DMS 273 treated with DMSO at 0.1 percent for 48 hours (cell line): ENCODE measurements at places on chromosomes 6 and 20.

- no peak for DNase-seq
Measured at GRCh38 chr20:10719740-10720385, 46.1 kb upstream of the JAG1 start.

DNA sequence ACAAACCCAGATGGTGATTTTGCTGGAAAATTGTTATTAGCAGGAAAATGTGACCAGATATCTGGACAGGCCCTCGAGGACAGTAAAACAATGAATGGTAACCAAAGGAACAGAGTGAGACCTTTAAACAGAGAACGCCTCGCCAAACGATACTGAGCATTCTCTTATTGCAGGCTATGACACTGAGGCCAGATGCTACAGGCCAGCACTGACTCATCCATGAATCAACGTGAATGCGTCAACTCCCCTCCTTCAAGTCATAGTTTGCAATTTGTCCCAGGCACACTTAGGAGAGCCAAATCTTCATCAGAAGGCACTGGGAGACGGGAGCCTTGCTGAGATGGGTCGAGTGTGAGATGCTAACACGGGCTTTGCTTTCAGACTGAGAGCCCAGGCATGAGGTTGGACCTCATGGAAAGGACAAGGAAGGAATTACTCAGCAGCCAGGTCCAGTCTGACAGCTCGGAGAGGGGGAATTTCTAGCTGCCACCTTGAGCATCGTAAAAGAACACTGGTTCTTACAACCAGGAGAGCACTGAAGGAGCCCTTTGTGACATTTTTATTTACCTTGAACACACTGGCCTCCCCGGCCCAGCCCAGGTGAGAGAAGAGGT, 60.7 kb downstream of the BMP7 start:
- no peak for DNase-seq

- DNase-seq, result no peak
Measured at GRCh38 chr6:11222385-11223277, 9.8 kb downstream of the NEDD9 start.

DNA sequence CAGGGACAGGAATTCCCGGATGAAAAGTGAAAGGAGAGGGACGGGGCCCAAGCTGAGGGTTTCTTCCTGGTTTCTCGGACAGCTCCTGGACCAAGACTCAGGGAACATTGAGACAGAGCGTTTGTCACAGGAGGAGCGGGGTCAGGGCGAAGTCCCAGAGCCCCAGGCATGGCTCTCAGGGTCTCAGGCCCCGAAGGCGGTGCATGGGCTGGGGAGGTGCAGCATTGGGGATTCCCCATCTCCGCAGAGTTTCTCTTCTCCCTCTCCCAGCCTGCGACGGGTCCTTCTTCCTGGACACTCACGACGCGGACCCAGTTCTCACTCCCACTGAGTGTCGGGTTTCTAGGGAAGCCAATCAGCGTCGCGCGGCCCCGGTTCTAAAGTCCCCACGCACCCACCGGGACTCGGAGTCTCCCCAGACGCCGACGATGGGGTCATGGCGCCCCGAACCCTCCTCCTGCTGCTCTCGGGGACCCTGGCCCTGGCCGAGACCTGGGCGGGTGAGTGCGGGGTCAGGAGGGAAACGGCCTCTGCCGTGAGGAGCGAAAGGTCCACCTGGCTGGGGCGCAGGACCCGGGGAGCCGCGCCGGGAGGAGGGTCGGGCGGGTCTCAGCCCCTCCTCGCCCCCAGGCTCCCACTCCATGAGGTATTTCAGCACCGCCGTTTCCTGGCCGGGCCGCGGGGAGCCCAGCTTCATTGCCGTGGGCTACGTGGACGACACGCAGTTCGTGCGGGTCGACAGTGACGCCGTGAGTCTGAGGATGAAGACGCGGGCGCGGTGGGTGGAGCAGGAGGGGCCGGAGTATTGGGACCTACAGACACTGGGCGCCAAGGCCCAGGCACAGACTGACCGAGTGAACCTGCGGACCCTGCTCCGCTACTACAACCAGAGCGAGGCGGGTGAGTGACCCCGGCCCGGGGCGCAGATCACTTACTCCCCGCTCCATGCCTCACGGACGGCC, 54.6 kb upstream of the POLR1H start:
- DNase-seq, result no peak

GRCh38 chr20:2252419-2252997, 43.3 kb upstream of the TGM3 start:
- no peak for DNase-seq

DNA sequence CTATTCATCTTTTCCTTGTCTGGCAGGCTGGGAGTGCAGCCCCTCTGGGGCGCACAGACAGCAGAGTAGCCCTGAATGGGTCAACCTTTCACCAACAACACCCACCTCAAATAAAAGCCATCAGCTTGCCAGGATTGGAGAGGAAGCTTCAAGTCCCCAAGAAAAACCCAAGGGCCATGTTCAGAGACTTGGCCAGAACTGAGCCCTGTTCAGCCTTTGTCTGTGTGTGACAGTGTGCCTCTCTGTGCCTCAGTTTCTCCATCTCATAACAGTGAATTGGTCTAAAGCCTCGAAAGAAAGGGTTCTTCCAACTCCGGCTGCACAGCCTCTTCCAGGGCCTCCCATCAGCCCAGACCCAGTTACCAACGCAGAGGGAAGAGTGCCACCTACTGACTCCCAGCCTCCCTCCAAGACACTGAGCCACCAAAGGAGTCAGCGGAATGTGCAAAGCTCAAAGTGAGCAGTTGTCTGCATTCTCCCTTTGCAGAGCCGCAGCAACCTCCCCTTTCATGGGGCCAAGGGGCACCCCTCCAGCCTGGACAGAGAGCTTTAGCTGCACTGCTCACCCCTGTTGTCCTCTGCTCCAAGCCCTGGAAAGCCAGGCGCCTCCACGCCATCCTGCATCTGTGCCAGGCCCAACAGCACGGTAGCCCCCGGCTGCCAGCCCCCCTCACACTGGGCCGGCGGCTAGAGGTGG, 82.7 kb upstream of the TOP1 start:
- peak; percentile 21 for DNase-seq

DNA sequence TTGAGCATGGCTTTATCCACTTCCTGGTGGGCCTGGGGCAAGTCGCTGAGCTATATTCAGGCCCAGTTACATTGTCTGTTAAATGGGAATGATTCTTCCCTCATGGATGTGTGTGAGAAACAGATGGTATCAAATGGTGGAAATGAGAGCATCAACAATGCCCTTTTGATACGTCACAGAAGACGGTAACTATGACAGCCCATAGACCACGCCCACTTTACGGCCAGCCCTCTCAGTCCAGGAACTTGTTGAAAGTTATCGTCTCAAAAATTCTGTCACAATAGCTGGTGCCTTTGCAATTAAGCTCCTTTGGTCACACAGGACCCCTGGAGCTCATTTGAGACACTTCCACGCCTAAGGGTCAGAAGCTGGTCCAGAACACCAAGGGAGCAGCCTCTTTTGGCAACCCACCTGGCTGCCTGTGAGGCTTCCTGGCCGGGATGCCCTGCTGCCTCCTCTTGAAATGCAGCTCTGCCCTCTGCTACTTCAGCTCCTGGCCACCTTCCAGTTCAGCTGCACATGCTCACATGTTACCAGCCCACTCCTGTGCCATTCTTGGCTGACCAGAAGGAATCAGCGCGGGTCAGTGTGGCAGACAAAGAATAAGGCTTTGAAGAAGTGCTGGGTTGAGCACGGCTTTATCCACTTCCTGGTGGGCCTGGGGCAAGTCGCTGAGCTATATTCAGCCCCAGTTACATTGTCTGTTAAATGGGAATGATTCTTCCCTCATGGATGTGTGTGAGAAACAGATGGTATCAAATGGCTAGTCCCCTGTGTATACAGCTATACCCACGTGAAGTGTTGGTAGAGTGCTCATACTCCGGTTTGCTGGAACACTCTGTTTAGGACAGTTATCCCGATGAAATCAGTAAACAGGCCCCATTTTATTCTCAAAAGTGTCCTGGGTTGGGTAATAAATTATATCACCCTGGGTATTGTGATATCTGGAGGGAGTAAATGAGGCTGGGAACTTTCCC, 199.2 kb upstream of the SUPT3H start:
- DNase-seq, result no peak

GRCh38 chr20:56628873-56629463, at the start of gene TFAP2C:
Gene TFAP2C (plus strand): TSS chr20:56629306. CDS start chr20:56629545, 239 bp downstream.
- DNase-seq, result peak; percentile 34

DNA sequence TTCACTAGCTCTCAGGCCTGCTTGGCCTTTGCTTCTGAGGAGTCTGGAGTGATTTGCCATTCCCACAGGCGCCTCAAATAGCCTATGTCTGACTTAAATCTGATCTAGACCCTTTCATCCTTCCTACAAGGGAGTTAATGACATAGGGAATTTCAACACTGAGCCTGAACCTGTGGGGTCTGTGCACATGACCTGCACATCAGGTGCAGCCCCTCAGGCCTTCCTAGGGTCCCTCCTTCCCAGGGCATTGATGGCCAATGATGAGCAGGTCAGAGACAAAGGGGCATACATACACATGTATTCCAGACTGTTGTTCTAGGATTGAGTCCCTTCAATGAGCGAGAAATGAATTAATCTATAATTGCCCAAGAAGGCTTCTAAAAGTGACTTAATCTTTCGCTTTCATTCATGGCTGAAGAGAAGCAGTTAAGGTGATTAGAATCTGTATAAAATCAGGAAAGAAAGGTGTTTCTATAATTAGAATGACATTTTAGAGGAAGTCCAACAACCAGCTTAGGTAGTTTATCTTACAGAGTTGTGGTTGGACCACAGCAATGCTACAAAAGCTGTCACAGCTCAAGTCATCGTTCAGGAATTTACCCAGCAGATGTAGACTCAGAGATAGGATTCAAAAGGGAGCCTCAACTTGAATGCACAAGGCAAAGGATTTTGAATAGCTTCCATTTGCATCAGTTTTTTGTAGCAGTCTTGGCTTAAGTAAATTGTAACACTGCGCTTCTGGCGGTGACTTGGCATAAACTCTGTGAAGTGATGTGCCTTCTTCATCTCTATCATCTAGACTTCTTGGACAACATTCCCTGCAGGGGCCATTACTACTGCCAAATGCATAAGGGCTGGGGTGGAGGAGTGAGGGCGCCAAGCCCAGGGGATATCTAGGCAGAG, 27.0 kb upstream of the TBC1D7 start:
- DNase-seq, result peak; percentile 9

DNA sequence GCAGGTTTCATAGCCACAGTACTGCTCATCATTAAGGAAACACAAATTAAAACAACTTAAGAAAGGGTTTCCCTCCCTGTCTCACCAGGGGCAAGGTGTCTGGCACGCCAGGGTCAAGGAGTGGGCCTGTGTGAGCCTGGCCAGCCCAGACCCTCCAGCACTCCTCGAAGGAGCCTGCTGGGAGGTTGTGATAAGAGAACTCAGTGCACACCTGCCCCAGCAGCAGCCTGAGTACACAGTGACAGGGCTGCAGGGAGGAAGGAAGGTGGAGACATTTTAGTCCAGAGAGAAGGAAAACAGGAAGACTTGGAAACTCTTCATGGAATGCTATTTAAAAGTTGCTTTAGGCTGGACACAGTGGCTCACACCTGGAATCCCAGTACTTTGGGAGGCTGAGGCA, 14.1 kb downstream of the NINL start:
- no peak for DNase-seq

GRCh38 chr6:9116026-9116425, 680.7 kb upstream of the SLC35B3 start:
- DNase-seq, result no peak

DNA sequence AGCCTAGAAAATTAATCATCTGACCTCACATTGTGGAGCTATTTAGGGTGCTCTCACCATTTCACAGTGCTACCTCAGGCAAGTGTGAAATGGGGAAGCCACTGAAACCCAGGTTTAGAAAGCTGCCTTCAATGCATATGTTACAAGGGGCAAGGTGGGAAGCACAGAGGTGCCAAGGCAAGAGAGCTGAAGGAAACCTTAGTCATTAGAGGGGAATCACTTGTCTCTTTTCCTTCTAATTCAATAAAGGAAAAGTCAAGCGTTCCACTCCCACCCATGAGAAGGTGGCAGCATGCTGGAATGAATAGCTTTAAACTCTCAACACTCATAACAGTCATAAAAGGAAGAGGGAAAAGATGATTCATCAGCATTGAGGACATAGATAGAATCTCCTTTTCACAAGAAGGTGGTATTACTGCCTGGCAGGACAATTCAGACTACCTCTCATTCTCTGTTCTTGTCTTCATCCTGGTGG, 251.9 kb upstream of the IRAK1BP1 start:
- no peak for DNase-seq

DNA sequence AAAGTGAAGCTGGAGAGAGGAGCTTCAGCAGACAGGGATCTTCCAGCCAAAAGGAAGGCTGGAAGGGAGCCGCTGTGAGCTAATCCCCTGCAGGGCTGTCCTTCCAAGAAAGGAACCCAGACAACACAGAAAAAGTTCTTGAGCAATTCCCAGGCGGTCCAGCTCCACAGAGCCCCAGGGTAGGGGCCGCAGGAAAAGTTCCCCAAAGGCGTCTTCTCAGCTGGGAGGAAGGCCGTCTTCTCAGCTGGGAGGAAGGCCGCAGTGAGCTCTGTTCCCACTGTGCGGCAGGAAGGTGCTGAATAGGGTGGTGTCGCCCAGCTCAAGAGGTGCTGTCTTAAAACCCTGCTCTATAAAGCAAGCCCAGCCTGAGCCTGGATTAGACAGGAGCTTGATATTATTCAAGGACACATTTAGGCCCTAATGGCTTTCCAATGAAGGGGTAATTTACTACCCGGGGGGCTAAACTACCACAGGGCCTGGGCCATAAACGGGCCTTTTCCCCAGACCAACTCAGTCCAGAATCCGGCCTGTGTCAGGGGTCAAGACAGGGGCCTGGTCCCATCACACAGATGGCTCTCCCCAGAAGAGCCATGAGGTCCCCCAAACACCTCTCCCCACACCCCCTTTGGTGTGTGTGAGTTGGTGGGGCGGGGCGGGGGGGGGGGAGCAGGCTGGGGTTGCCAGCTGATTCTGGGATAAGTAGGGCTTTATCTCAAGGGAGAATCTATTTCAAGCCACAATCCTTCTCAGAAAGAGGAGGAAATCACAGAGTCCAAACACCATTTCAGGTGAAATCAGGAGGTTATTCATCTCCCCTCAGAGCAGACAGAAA, 103.6 kb downstream of the NOL4L start:
- DNase-seq, result no peak

DNA sequence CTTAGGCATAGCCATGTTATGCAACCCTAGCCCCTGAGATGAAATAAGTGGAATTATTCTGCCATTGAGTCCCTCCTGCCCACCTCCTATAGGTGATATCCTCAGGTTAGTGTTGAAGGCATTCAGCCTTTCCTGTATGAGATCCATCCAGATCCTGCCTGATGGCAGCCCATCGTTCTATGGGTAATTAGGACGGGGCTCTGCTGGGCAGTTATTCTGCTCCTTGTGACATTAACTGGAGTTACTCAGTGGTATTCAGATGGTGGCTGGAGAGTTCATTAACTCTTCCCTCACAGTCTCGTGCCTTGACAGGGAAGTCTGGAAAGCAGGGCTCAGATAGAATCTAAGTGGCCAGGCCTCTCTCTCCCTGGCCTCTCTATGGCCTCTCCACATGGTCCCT, 9.3 kb upstream of the GMDS start:
- no peak for DNase-seq

- DNase-seq, result no peak
Measured at GRCh38 chr20:59289994-59290393, 10.4 kb upstream of the EDN3 start.

- no peak for DNase-seq
Measured at GRCh38 chr20:12775041-12775440, 233.7 kb upstream of the SPTLC3 start.

GRCh38 chr6:156727715-156728385, 49.3 kb upstream of the ARID1B start:
- DNase-seq, result no peak
